ENCODE measurements at places on chromosomes 7 and 10. TPM values are rescaled to one million over a fixed set of nuclear protein-coding genes. Genes with fewer than 3 reads are reported as not detected.

SEC23IP gene
- total RNA-seq, result 23.0 TPM

ELAPOR2 gene
- 7.1 TPM for total RNA-seq

NXPH1 gene
- not detected for total RNA-seq

CHN2 gene
- total RNA-seq, result 10.2 TPM

ZNF239 gene
- total RNA-seq, result 8.2 TPM

WEE2 gene
- total RNA-seq, result 0.09 TPM

WDFY4 gene
- 1.2 TPM for total RNA-seq

COPS6 gene
- total RNA-seq, result 42.3 TPM

LRRN3 gene
- total RNA-seq, result 10.1 TPM

GPER1 gene
- 9.6 TPM for total RNA-seq

CUEDC2 gene
- total RNA-seq, result 44.9 TPM

HOXA2 gene
- total RNA-seq, result 0.71 TPM

SH2D4B gene
- total RNA-seq, result 0.04 TPM

EFCAB10 gene
- not detected for total RNA-seq

SEMA4G gene
- total RNA-seq, result 1.2 TPM

ERVW-1 gene
- total RNA-seq, result 0.40 TPM

WNT16 gene
- total RNA-seq, result 0.18 TPM

ACSM6 gene
- total RNA-seq, result not detected

HECW1 gene
- total RNA-seq, result 0.13 TPM

SERPINE1 gene
- 1.6 TPM for total RNA-seq

ZCCHC24 gene
- 25.0 TPM for total RNA-seq

CDNF gene
- 1.8 TPM for total RNA-seq

LRRD1 gene
- 0.31 TPM for total RNA-seq

TDRD1 gene
- total RNA-seq, result 0.13 TPM

PLXNA4 gene
- total RNA-seq, result 1.9 TPM

IKZF1 gene
- total RNA-seq, result 1.6 TPM

INTS15 gene
- total RNA-seq, result 11.6 TPM

TECPR1 gene
- 14.4 TPM for total RNA-seq

SPAM1 gene
- not detected for total RNA-seq

PITRM1 gene
- total RNA-seq, result 44.0 TPM

PILRA gene
- 1.3 TPM for total RNA-seq

HIBADH gene
- 24.9 TPM for total RNA-seq

C7orf57 gene
- total RNA-seq, result 0.09 TPM

ANKRD7 gene
- 0.62 TPM for total RNA-seq

OR2A5 gene
- not detected for total RNA-seq

XRCC2 gene
- total RNA-seq, result 3.5 TPM

BUD23 gene
- 34.3 TPM for total RNA-seq

FAM237B gene
- not detected for total RNA-seq

NKX1-2 gene
- not detected for total RNA-seq

PLEKHA8 gene
- total RNA-seq, result 12.0 TPM

LBX1 gene
- 3.3 TPM for total RNA-seq

CASP7 gene
- 14.9 TPM for total RNA-seq

Measured in muscle of leg (tissue), 16 donors.